ENCODE measurements at places on chromosomes 13 and 19. TPM values are rescaled to one million over a fixed set of nuclear protein-coding genes. Genes with fewer than 3 reads are reported as not detected.

DNA sequence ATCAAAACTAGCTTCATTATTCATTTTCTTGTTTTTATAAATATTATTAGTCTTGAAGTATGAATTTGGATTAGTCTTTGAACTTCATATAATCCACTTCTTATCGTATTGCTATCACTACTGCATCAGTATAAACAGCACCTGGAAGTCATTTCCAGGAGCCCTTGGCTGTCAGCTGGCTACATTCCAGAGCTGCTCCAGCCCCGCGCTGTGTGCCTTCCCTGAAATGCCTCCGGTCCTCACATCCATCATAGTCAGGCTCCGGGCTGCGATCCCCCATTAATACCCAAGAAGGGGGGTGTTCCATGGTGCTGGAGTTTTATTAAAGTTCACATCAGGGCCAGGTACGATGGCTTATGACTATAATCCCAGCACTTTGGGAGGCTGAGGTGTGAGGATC is 124.3 kb upstream of the GJB6 start:
- DNase-seq, result no peak

- no peak for DNase-seq
These were observed 528.7 kb downstream of the RFC3 start for GRCh38 chr13:34346626-34347025.

GRCh38 chr19:47253467-47253881 is 2.9 kb upstream of the CCDC9 start:
- DNase-seq, result peak; percentile 79

- no peak for DNase-seq
These were observed 7.2 kb downstream of the HNRNPL start for GRCh38 chr19:38842439-38843174.

DNA sequence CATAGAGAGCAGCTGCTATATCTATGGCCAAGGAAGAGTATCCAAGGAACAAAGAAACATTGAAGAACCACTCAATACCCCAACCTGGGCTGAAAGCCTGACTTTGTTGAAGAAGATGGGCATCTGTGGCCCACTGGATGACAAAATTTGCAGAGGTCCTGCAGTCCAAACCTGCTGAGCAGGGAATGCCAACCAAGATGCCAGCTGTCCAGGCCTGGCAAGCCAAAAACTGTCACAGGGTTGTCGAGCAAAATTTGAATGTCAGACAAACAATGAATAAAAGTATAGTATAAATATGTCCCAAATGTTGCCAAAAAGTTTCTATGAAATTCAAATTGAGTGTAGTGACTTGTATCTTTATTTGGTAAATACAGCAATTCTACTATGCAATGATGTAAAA is 1040.2 kb downstream of the PCDH9 start:
- no peak for DNase-seq

Gene FXYD3
- polyA plus RNA-seq, result not detected

Gene TRAPPC6A
- 5.8 TPM for polyA plus RNA-seq

- DNase-seq, result no peak
These were observed 6.8 kb upstream of the RGL3 start for GRCh38 chr19:11425719-11426457.

GRCh38 chr19:18788529-18789421 is 2.3 kb downstream of the COMP start:
- no peak for DNase-seq

DNA sequence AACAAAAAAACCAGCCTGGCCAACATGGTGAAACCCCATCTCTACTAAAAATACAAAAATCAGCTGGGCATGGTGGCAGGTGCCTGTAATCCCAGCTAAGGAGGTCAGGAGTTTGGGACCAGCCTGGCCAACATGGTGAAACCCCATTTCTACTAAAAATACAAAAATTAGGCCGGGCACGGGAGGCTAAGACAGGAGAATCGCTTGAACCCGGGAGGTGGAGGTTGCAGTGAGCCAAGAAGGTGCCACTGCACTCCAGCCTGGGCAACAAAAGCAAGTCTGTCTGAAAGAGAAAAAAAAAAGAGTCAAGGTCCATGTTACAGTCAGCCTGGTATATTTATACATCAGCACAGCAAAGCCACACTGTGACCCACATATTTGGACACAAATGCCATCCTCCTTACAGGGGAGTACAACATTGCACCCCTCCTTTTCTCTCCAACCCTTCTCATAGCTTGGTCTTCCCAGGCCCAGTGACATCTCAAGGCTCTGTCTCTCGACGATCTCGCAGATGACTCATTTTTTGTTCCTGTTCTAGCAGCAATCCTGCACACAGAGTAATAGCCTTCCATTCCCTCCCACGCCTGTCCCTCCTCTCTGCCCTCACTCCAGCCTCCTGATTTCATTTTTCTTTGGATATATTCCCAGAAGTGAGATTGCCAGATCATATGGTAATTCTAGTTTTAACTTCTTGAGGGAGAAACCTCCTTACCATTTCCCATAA is 21.0 kb upstream of the DPP9 start:
- DNase-seq, result peak; percentile 73

Gene SLC35E1
- polyA plus RNA-seq, result 35.7 TPM

DNA sequence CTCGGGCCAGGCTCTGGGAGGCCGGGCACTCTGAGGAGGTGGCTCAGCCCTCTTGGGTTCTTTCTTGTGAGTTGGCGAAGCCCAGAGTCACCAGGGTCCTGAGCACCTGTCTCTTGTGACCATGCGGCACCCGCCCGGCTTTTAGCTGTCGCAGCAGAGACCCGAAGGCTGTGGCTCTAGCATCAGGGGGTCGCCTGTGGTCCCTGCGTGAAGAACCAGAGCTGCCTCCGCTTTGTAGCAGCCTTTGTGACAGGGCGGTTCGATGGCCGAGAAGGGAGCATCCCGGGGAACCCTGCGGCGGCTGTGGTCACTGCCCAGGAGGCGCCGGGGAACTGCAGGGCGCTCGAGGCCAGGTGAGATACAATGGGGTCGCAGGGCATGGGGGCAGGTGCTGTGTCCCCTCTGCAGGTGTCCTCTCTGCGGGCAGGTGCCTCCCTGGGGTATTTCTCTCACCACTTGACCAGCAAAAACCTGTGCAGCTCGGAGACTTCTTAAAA is 10.4 kb downstream of the MCF2L start:
- DNase-seq, result no peak

DNA sequence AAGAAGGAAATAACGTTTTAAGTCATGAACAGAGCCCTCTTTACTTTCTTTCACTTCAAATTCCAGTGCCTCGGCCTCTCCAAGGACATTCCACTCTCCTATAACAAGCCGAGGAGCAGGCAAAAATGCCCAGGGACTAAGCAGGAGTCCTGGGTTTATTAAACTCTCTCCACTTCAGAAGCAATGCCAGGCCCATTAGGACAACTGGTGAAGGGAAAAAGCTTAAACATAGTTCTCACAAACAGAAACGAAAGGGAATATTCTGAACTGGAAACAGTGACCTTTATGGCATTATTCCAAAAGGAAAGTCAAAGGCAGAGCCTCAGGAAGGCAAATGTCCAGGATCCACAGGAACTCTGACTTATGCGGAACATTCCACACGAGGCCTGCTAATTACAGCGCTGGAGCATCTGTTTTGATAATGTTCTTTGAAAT is 30.9 kb upstream of the MED4 start:
- DNase-seq, result no peak

Gene ZNF208
- polyA plus RNA-seq, result not detected

DNA sequence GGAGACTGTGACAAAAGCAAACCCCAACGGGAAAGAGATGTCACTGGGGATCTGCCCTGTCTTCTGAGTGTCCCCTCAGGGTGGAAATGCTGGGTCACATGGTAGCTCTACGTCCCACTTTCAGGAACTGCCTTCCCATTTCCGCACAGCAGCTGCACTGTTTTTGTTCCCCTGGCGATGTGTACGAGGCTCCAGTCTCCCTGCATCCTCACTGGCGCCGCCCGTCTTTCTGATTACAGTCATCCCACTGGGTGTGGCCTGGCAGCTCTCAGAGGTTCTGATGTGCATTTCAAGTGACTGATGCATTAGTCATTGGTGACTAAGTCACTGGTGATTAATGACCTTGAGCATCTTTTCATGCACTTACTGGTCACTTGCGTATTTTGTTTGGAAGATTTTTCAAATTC is 21.2 kb downstream of the PCID2 start:
- DNase-seq, result peak; percentile 96

Gene ZNF443
- polyA plus RNA-seq, result 1.7 TPM

- no peak for DNase-seq
These were observed 2.7 kb upstream of the INAFM1 start for GRCh38 chr19:47271949-47272348.

GRCh38 chr19:48656840-48657474 is 11.0 kb upstream of the CA11 start:
- peak; percentile 83 for DNase-seq

DNA sequence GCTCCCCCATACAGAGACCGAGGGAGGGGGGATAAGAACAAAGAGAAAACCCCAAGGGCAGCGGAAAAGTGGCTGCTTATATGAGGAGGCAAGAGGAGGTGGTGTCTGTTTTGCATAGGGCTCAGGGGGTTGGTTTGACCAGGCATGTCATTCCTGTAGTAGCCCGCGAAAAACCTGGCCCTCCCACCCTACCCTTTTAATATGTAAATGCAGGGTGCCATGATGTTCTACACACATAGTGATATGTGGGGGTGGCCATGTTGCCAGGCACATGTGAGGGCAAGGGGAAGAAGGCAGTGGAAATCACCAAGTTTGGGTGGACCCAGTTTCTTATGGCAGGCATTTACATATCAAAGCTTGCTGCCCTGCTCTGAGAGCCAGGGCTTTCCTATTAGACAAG is 203.5 kb upstream of the UBL3 start:
- no peak for DNase-seq

- DNase-seq, result no peak
These were observed 6.7 kb downstream of the RGCC start for GRCh38 chr13:41463838-41464602.

Gene NPAS1
- polyA plus RNA-seq, result 0.36 TPM

GRCh38 chr13:101429733-101430132 is 13.4 kb upstream of the NALCN start:
- no peak for DNase-seq

DNA sequence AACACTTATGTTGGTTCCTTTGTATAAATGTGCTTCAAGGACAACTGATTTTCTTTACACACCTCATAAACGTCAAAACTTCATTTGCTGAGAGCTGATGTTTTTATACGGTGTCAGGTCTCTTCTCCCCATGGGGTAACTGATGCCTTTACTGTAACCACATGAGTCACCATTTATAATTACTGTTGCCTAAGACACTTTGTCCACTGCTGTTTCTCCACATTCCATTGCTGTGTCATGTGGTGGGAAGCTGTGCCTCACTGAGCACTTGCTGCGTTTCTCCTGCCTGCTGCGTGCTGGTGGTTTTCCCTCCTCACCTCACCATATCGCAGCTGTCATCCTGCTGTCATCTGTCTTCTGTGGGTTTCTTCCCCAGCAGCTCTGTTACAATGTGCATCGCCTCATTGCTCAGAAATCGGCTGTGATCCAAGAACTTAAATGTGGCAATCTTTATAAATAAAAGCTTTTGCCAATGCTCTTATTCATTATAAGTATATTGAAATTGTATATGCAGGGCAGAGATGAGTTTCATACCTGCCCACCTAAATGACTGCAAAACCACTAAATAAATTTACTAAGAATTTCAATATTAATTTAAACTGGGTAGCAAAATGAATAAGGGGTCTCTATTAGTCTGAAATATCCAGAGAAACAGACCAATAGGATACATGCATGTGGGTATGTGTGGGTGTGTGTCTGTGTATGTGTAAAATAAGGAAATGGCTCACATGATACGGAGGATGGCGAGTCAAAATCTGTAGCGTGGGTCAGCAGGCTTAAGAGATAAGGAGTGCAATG is 547.0 kb upstream of the SLITRK5 start:
- peak; percentile 98 for DNase-seq

- peak; percentile 68 for DNase-seq
These were observed at the start of gene COG6 for GRCh38 chr13:39655569-39656324. COG6 (plus strand) TSS chr13:39655662; CDS start chr13:39655727, 65 bp downstream.

DNA sequence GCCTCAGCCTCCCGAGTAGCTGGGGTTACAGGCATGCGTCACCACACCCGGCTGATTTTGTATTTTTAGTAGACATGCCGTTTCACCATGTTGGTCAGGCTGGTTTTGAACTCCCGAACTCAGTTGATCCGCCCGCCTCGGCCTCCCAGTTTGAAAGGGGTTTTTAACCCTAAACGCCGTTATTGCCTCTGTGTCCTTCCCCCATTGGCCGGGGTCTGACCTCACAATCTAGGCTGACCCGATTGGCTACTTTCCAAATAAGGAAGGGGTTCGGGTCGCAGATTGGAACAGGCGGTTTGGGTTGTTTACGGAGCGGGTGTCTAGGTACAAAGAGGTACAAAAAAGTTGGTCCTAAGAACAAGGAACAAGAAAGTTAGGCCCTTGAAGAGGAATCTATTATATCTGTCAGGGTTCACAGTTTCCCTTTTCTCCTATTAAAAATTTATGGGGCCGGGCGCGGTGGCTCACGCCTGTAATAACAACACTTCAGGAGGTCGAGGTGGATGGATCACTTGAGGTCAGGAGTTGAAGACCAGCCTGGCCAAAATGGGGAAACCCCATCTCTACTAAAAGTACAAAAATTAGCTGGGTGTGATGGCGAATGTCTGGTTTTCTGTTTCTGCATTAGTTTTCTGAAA is 1.0 kb downstream of the ZNF253 start:
- no peak for DNase-seq

DNA sequence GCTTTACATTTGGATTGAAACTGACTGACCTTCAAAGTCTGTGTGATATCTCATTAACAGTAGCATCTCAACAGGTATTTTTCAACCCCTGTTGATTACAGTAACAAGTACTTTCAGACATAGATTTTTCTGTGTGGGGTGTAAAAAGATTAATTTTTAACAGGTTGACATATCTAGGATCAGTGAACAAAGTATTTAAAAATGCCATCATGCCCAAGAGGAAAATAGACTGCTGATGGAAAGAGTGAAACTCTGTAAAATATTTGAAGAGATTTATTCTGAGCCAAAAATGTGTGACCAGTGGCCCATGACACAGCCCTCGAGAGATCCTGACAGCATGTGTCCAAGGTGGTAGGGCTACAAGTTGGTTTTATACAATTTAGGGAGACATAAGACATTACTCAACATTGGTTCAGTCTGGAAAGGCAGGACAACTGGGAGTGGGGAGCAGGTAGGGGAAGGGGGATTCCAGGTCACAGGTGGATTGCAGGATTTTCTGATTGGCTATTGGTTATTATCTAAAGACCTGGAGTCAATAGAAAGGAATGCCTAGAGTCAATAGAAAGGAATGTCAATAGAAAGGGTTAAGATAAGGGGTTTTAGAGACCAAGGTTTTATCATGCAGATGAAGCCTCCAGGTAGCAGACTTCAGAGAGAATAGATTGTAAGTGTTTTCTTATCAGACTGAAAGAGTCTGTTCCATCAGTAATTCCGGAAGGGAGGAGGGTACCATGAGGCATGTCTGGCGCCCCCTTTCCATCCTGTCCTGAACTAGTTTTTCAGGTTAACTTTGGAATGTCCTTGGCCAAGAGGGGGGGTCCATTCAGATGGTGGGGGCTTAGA is 29.1 kb downstream of the TNFRSF19 start:
- DNase-seq, result no peak

DNA sequence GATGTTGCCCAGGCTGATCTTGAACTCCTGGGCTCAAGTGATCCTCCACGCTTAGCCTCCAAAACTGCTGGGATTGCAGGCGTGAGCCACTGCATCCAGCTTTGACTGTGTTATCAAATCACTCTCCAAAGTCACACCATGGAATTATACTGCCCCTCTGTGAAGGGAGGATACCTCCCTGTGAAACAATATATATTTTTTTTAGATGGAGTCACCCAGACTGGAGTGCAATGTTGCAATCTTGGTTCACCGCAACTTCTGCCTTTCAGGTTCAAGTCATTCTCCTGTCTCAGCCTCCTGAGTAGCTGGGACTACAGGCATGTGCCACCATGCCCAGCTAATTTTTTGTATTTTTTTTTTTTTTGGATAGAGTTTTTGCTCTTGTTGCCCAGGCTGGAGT is 7.7 kb downstream of the TYK2 start:
- DNase-seq, result no peak

Gene PGLYRP2
- polyA plus RNA-seq, result not detected

- no peak for DNase-seq
These were observed 6.3 kb downstream of the CILP2 start for GRCh38 chr19:19544257-19544953.

Data from AG04450 (cell line).